CD4-positive, alpha-beta T cell treated with Interleukin-17A for 4 hours (primary cell): ENCODE measurements at places on chromosomes 11 and 22.

DNA sequence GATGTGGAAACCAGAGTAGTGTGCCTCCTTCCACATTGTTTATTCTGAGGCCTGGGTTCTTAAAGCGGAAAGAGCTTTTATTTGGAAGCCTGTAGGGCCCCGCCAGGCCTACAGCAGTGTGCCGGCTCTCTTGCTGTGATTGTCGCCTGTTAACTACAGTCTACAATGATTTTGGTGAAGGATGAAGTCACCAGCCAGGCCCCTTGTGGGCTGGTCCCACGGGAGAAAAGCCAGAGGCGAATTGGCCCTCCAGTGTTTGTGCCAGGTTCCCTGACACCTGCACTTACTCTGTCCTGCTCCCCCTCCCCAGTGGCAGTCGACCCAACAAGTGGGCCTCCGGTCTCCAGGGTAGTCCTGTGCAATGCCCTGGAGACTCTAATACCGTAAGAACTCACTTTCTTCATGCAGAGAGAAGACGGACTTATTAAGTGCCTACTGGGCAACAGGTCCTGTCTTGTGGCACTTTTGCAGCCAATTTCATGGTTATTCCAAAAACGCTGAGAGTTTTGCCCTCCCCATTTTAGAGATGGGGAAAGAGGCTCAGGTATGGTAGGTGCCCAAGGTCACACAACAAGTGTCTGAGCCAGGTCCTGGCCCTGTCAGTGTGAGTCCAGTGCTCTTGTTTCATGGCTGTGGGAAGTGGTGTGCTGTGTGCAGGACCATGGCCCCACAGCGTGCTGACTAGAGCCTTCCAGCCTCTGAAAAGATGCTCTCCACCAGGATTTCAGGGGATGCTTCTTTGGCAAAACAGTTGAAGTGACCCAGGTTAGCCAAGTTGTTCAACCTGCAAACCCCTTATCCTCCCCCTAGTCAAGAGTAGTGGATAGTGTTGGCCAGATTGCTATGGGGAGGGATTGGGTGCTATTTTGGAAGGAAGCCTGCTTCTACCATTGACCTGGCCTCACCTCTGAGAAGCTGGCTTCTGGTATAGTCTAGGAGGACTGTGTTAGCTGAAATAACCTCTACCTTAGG, 1.4 kb downstream of the MICAL2 start:
- DNase-seq, result no peak

DNA sequence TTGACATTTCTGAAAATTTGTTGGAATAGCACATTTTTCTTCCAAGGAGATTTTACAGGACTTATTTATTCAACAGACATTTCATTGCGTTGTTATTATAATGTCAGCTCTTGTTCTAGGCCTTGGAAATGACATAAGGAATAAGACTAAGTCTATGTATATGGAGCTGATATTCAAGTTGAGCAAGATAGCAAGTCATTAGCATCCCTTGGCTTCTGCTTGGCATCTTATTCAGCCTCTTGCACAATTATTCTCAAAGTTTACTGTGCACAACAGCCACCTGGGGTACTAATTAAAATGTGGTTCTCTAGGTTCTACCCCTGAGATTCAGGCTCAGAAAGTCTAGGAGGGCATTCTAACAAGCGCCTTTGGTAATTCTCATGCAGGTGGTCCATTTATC, 304.8 kb upstream of the DDI1 start:
- DNase-seq, result no peak

- peak; percentile 10 for DNase-seq
Observed at GRCh38 chr11:11279956-11280689, 72.9 kb downstream of the CSNK2A3 start.

DNA sequence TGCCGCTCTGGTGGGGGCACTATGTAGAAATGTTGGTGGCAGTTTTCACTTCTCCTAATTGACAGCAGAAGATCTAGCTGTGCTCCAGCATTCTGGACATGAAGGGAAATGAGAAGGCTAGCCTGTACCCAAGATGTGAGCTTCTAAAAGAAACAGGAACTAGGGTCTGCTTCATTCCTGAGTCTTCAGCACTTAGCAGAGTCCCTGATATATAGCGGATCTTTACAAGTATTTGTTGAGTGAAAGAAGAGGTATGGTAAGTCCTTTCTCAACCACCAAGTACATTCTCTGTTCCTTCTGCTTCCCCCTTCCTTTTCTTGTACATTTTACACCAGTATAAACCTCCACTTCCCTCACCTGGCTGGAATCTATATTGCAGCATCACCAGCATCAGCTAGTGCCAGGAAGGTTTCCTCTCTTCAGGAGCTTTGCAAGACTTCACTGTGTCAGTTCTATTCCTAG, 408.3 kb upstream of the CADM1 start:
- DNase-seq, result no peak

DNA sequence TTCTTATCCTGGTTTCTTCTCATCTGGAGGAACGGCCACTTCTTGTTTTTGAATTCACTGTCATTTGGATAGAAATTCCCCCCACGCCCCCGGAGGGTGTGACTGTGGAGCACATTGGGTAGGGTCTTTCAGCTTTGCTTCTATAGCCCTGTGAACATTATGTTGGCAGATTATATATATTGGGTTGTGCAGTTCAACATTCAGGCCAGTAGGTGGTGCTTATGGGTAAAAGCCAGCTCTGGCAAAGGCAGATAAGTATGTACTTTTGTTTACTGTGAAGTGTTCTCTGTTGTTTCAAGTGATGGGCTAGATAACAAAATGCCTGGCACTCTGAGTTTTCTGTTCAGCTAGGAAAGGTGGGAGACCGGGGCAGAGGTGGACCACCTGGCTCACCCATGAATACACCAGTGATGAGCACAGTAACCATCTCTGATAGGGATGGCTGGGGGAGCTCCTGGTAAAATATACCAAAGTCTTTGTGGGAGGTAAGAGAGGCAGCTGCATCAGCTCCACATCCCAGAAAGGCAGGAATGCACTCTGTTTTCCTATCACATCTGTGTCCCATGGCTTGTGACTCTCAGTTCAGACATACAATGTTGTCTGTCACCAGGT, 1348.2 kb upstream of the RAG2 start:
- no peak for DNase-seq

- DNase-seq, result peak; percentile 49
Observed at GRCh38 chr11:783581-784015, 6.3 kb downstream of the CEND1 start.
